NCI-H146 (cell line): ENCODE measurements at places on chromosomes 1 and 21.

DNA sequence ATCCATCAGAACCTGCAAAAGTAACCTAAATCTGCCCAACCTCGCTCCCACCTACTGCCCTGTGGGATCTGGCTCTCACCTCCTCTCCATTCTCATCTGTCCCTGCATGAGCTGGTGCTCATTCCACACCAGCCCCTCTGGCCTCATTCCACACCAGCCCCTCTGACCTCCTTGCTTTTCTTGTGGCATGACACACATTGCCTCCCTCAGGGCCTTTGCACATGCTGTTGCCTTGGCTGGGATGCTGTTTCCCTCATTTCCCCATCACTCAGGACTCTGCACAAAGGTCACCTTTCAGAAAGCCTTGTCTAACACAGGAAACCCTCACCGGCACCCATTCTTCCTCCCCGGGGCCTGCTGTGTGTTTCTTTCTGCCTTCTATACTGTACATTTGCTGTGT is 197.1 kb downstream of the KAZN start:
- DNase-seq = no peak

DNA sequence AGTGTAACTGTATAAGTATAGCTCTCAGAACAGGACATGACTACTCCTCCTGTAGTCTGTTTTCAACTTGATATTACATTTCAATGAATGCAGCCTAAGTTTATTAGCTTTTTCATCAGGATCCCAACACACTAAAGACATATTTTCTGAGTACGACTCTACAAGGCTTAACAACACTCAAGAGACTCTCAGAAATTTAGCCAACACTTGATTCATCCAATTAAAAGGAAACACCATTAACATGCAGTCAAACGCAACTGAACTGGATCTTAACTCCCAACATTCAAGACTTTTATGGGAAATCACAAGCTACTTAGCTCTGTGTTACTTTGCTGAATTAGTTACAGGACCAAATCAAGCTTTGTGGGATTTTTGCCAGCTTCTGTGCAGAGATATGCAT is 65.2 kb upstream of the SGIP1 start:
- no peak for DNase-seq

DNA sequence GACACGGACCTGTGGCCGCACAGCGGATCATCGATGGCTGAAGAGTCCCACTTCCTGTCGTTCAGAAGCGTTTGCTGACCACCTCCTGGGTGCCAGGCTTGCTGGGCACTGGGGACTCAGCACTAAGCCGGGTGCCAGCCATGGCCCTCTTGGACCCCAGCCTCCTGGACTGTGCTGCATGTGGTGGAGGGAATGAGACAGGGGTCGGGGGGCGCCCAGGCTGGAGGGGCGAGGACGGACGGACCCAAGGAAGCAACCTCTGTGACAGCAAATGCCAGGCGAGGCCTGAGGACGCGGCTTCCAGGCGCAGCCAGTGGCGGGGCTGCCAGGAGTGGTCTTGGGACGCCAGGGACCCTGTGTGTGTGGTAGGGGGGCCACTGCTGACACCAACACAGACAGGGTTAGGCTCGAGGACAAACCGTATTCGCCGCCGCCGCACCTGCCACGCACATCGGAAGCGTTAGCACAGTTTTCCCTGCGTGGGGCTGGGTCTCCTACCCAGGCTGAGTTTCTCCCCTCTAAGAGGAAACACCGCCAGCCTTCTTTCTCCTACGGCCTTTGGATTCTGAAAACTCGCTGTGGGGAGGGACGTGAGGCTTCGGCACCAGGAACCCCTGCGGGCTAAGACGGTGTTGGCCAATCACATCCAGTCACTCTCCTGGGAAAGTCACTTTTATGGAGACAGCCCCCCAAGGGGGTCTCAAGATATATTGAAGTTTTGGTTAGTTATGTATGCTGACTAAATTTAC is 3.1 kb upstream of the MXRA8 start:
- no peak for DNase-seq

- DNase-seq = peak; percentile 94
These were observed 6.5 kb downstream of the INSRR start for GRCh38 chr1:156852418-156852874.

DNA sequence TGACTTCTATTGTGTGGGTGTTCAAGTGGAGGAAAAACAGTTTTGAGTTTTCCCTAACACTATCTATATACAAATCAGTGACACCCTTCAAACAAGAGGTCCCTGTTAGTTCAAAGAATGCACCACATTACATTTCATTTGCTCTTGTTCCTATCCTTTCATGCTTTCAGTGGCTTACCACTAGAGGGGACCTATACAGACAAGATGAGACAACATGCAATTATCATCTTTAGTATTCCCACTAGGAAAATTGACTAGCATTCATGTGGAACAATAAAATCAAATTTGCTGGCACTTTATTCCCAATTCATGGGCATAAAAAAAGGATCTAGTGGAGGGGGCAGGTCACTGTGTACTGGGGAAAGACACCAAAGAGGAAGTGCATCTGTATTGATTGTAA is 13.3 kb upstream of the SIPA1L2 start:
- no peak for DNase-seq

DNA sequence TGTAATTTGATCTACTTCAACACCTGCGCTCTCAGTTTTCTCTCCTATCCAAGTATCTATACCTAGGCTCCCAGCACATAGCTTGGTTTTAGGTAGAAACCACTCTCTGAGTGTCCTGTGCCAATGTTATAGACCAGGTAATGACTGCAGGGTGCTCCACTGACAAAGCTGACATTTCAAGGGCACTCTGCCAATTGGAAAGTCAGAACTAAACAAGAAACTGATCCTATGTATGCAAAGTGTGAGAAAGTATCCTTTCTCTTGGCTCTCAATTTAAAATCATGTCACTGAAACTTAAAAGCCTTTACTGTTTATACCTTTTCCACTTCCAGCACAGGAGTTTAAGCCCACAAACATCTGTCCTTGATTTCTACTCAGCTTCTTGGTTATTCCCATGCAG is 45.0 kb upstream of the AIM2 start:
- DNase-seq = no peak
